ENCODE measurements at places on chromosomes 6 and 20. TPM values are rescaled to one million over a fixed set of nuclear protein-coding genes. Genes with fewer than 3 reads are reported as not detected.
A peak's percentile ranks its signal among the peaks of the same experiment; 100 is the strongest.

DNA sequence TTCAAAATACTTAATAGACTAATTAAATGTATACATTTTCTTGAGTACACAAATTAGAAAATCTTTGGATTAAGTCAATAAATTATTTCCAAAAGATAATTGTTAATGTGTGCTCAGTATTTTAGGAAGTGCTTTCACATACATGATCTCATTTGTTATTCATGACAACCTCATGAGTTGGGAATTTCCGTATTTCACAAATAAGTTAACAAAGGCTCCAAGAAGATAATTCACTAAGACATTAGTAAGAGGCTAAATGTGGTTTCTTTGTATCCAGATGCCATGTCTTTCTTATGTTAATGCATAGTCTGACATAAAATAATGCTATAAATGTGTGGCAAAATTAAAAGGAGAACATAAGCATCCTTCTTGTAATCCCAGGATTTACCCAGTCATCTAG lies 79.5 kb upstream of the TCF21 start:
- peak; percentile 57 for DNase-seq

The ZNF76 gene
- 5.3 TPM for total RNA-seq

The PPP1R14C gene
- 80.0 TPM for total RNA-seq

GRCh38 chr20:37484331-37484730 lies 36.7 kb upstream of the NNAT start:
- DNase-seq, result no peak

The NNAT gene
- not detected for total RNA-seq

- no peak for DNase-seq
These were observed 50.8 kb upstream of the FAM83D start for GRCh38 chr20:38875175-38875993.

GRCh38 chr6:56242346-56242745 lies 5.0 kb downstream of the COL21A1 start:
- peak; percentile 85 for DNase-seq

GRCh38 chr6:49766762-49767161 lies 20.3 kb downstream of the PGK2 start:
- DNase-seq, result no peak

- no peak for DNase-seq
These were observed 440.6 kb upstream of the SLC35B3 start for GRCh38 chr6:8875986-8876385.

- peak; percentile 36 for DNase-seq
These were observed 48.7 kb upstream of the SRSF6 start for GRCh38 chr20:43408848-43409576.

DNA sequence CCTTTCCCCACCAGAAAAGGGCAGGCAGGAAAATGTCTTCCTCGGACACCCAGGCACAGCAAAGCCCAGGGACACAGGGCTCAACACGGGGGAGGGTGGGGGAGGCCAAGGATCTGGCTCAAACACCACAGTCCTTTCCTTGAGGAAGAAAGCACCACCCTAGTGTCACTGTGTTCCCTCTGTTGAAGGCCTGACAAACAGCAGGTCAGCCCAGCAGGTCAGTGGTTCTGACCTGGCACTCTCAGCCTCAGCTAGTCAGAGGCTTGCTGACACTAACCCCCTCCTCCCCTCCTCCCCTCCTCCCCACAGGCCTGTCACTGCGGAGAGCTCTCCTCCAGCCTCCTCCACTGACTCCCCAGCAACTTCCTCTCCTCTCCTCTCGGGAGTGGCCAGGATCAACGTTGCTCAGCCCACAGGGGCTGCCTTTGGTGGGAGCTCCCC lies 239.6 kb downstream of the LRFN2 start:
- DNase-seq, result no peak

- DNase-seq, result no peak
These were observed 30.7 kb downstream of the HUS1B start for GRCh38 chr6:626236-626635.

DNA sequence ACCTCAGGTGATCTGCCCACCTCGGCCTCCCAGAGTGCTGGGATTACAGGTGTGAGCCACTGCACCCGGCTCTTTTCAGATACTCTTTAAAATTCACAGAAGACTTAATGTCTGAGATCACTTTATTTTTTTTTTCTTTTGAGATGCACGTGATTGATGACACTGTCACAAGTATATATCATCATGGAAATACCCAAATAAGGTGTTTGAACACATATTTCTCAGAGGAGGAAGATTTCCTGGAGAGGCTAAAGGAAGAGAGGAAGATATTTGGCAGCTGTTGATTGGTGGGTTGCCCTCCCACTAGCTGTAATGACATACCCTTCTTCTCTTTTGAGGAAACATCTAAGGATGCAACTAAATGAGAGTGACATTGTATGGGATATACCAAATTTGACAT lies 225.9 kb upstream of the CITED2 start:
- DNase-seq, result no peak

GRCh38 chr20:24452498-24453127 lies 16.8 kb upstream of the SYNDIG1 start:
- DNase-seq, result no peak

The PDE7B gene
- total RNA-seq, result 0.53 TPM

The COL19A1 gene
- not detected for total RNA-seq

DNA sequence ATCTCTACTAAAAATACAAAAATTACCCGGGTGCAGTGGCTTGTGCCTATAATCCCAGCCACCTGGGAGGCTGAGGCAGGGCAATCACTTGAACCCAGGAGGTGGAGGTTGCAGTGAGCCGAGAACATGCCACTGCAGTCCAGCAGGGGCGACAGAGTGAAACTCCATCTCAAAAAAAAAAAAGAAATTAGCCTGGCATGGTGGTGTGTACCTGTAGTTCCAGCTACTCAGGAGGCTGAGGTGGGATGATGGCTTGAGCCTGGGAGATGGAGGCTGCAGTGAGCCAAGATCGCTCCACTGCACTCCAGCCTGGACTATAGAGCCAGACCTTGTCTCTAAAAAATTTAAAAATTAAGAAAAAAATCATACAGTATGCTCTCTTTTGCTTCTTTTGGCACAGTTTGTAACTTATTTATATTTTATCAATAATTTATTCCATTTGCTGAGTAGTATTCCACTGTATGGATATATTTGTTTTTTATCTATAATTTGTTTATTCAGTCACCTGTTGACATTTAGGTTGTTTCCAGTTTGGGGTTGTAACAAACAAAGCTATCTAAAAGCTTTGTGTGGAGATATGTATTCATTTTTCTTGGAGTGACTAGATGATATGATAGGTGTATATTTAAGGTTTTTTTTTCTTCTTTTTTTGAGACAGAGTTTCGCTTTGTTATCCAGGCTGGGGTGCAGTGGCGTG lies 8.0 kb upstream of the MYBL2 start:
- no peak for DNase-seq

- no peak for DNase-seq
These were observed 74.0 kb upstream of the RALGAPA2 start for GRCh38 chr20:20786428-20786827.

GRCh38 chr6:125316621-125317020 lies 14.9 kb upstream of the HDDC2 start:
- DNase-seq, result no peak

The HTR1E gene
- not detected for total RNA-seq

GRCh38 chr6:20061952-20062351 lies 150.3 kb downstream of the MBOAT1 start:
- DNase-seq, result no peak

The ADGB gene
- not detected for total RNA-seq

Measured in bronchial epithelial cell (primary cell).